ENCODE measurements at places on chromosomes 16 and 17. TPM values are rescaled to one million over a fixed set of nuclear protein-coding genes. Genes with fewer than 3 reads are reported as not detected.

RAB37 gene
- 0.96 TPM for total RNA-seq

PABPN1L gene
- not detected for total RNA-seq

DNA sequence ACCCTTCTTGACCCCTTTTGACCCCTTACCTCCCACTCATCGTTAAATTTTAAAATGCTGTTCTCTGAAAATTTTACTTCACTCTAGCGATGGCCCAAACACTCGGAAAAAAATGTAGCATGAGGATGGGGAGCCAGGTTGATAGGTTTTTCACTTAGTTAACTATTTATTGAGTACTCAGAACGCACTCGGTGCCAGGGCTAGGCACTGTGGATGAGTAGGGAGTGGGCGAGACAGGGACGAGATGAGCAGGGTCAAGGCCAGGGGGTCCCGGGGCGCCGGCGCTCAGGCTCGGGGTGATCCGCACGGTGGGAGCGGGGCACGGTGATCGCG lies 392 bp downstream of the ZSCAN32 start:
- ATAC-seq: no peak

GCGR gene
- 0.08 TPM for total RNA-seq

DNA sequence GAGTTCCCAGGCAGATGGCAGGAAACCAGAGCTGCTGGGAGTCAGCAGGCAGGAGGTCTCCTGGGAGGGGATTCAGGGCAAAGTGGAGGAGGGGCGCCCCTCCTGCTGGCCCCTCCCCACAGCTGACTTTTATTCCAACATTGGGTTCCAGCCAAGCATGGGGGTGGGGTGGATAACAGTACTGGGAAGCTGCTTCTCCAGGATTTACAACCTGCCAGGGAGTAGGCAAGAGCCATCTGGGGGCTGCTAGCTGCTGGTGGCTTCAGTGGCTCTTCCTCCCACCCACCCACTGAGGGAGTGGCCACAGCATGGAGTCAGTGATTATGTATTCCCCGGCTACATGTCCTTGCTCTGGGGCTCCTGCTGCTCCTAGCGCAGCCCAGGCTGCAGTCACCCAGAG lies 36.8 kb downstream of the TMEM132E start:
- no peak for ATAC-seq

DNA sequence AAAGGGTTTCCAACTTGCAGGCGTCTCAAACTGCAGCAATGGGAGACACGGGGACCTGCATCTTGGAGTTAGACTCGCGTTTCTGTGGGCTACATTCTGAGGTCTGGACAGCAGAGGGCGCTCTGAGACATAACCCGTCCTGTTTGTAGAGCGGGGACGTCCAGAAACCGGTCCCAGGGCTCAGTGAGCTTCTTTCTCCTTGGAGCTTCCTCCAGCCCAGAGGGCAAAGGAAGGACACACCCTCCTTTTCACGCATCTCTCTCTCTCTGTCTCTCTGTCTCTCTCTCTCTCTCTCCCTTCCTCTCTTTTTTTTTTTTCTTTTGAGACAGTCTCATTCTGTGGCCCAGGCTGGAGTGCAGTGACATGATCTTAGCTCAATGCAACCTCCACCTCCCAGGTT lies 19.8 kb downstream of the COX4I1 start:
- ATAC-seq: peak; percentile 74

DNA sequence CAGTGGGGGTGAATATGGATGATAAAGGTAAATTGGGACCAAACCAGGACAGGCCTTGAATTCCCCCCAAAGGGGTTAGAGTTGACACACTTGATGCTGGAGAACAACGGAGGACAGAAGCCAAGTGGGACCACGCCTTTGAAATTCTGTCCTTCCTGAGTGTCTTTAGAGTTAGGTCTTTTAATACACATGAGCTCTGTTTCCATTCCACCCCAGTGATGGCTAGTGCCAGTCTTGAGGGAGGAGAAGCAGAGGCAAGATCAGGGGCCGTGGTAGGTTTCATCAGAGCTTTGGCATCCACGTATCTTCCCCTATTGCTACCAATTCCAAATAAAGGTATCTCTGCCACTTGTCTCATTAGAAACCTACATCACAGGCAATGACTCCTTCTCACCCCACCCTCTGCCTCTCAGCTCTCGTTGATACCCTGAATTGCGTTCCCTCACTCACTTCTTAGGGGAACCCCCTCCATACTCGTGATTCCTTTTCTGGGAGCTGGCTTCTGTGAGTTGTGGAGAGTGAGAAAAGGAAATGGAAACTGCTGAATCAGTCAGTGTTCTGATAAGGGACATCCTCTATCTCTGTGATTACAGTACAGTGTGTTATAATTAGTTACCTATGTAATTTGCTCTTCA lies 2.4 kb upstream of the CCL3L1 start:
- no peak for ATAC-seq

DNA sequence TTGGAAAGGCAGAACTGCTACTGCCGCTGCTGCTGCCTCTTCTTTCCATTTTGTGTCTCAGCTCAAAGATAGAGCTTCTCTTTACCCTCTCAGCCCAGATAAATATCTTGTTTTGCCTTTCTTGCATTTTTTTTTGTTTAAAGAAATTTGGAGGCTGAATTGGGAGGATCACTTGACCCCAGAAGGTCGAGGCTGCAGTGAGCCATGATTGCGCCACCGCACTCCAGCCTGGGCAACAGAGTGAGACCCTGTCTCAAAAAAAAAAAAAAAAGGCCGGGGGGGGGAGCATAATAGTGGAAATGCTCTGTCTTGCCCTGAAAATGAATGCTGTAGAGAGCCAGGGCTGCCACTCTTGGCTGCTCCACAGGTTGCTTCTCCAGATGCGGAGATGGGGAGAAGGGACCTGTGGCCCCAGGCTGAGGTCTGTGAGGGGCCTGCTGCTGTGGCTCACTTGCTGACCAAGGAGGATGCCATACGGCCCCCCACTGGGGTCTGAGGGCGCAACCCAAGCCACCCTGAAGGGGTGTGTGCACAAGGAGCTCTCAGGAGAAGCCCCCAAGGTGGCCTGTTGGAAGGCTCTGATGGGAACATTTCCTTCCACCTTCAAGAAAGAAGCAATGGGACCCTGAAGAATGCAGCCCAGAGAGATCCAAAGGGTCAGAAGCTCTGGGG lies 21.5 kb upstream of the G6PC1 start:
- no peak for ATAC-seq

GRCh38 chr17:11151818-11152425 lies 89.1 kb upstream of the SHISA6 start:
- ATAC-seq: no peak

DNA sequence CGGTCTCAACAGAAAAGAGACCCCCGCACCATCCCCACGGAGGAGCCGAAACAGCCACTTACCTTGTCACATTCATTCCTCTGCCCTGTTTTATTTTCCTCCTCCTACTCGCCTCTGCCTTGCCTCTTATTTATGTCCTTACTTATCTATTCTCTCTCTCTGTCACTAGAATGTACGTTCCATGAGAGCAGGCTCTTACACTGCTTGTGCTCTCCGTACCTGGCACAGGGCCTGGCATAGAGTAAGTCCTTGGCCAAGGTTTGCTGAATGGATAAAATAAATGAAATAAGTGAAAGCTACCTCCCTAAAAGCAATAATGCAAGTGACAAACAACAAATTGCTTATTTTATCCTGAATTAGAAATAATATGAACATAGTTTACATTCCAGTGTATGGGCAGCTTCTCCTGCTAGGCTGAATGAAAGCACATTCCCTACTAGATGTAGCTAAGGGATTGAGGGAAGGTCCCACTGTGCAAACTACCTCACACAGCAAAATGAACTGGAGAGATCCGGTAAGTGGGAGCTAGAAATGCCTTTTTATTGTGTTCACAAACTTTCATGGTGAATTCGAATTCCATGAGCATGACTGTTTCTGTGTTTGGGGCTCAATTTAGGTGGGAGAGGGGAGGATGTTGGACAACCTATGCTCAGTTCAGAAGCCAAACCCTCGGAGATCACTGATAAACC lies 173.1 kb downstream of the PARN start:
- ATAC-seq: no peak

- peak; percentile 87 for ATAC-seq
Observed at GRCh38 chr17:63405741-63406261, 40.3 kb downstream of the CYB561 start.

- ATAC-seq: no peak
Observed at GRCh38 chr17:44904001-44904984, 5.0 kb upstream of the EFTUD2 start.

DNA sequence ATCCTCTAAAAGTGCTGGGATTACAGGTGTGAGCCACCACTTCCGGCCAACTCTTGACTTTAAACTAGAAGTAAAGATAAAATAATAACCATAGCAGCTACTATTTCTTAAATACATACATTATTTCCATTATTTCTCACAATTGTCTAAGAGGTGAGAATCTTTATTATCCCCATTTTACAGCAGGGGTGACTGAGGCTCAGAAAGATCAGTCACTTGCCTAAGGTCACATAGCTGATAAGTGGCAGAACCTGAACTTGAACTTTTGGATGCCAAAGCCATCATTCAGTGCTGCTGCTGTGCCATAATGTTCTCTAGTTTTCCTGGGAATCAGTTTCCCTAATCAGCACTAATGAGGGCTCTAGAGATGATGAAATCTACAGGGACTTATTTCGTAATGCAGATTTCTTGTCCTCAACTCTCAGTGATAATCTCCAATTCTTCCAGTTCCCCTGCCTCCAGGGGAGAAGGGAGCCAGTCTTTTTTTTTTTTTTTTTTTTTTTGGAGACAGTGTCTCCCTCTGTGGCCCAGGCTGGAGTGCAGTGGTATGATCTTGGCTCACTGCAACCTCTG lies 25.2 kb upstream of the GPRC5B start:
- ATAC-seq: no peak
